ENCODE measurements at places on chromosomes 12 and 14.

DNA sequence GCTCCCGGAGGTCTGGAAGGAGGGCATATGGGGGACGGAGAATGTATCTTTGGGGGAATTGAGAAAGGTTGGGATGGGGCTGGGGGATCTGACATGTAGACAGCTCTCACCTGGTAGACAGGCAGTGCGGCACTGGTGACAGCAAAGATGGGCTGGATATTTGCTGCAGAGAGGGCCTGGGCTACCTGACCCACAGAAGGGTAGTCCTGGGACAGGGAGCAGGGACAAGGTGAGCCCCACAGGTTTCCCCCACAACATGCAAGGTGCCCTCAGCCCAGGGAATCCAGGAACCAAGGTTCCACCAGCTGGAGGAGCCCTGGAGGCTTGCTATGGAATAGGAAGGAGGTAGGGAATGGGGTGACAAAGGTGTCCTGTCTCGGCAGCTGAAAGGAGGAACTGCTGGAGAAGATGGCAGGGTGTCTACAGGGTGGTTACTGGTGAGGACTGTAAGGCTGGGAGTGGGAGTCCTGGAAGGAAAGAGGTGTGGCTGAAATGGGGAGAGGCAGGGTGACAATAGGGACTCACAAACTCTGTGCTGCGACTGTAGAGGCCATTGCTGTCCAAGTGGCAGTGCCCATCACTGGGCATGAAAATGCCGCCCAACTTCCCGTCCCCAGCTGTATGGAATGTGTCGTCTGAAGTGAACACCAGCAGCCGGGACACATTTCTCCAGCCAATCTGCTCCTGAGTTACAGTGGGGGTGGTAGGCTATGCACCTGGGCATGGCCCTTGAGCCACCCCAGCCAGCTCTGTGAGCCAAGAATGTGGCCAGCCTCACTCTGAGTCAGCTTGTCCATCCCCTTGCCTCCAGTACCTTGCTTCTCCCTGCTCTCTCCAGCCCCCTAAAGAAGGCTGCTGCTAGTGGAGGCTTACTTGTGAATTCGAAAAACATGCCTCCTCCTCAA, 11.3 kb downstream of the ITGB7 start:
- no peak for DNase-seq

- no peak for DNase-seq
Observed at GRCh38 chr12:41919526-41920261, 225.0 kb downstream of the GXYLT1 start.

DNA sequence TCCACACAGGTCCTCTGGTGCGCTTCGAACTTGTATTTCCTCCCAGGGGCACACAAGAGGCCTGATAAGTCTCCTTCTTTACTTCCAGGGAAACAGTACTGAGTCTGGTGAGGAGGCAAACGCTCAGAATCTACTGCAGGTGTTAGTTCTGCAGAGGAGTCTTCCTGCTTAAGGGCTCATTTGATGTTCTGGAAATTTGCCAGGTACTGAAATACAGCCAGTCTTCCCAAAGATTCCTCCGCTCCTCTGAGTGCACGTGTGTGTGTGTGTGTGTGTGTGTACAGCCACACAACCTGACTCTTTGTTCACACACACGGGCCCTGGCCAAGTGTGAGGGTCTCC, 92.0 kb downstream of the FBXL14 start:
- no peak for DNase-seq

DNA sequence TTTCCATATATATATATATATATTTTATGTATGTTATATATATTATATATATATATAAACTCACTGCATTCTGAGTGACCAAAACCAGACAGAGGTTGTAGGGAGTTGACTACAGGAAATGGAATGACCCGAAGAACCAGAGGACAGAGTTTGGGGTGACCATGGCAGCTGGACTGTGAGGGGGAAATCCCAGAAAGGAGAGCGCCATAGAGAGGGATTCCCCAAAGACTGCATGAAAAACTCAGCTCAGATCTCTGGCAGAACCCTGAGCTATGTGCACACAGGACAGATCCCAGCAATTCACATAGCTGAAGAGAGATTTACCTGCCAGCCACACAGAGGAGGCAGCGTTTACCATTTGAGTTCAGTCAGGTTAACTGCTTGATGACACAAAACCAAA, 19.7 kb upstream of the INF2 start:
- DNase-seq: no peak

DNA sequence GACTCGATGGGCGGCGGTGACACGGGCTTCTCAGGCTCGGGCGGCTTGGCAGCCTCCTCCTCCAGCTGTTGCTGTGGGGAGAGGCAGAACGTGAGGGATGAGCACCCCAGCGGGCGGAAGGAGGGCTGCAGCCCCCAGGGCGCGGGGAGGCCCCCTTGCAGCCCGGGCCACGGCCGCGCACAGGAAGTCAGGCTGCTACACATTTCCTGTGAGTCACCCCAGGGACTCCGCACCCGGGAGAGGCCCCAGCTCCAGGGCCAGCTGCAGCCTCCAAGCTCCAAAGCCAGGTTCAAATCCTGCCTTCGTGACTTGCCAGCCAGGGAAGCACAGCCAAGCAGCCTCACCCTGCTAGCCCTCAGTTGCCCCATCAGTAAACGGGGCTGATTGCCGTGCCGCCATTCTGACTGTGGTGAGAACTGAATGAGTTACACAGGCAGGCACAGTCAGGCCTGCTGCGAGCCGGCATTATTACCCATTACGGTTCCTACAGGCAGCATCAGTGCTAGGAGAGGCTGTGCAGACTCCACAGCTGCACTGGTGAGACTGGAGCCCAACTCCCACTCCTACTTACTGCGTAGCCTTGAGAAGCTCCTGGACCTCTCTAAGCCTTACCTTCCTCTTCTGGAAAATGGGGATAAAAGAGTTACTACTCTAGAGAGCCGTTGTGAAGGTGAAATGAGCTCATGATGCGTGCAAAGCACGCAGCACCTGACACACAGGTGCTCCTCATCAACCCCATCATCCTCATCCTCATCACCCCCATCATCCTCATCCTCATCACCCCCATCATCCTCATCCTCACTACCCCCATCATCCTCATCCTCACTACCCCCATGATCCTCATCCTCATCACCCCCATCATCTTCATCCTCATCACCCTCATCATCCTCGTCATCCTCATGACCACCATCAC, 100.9 kb downstream of the NCOR2 start:
- DNase-seq: no peak

- no peak for DNase-seq
Observed at GRCh38 chr12:14252697-14253096, 112.8 kb upstream of the ATF7IP start.

DNA sequence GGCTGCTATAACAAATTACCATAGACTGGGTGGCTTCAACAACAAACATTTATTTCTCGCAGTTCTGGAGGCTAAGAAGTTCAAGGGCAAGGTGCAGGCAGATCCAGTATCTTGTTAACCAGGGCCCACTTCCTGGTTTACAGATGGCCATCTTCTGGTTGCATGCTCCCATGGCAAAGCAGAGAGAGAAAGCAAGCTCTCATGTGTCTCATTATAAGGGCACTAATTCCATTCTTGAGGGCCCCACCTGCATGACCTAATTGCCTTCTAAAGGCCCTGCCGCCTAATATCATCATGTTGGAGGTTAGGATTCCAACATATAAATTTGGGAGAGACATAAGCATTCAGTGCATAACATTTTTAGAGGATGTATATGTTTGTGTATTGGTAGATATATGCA, 280.1 kb upstream of the TMPO start:
- DNase-seq: no peak

DNA sequence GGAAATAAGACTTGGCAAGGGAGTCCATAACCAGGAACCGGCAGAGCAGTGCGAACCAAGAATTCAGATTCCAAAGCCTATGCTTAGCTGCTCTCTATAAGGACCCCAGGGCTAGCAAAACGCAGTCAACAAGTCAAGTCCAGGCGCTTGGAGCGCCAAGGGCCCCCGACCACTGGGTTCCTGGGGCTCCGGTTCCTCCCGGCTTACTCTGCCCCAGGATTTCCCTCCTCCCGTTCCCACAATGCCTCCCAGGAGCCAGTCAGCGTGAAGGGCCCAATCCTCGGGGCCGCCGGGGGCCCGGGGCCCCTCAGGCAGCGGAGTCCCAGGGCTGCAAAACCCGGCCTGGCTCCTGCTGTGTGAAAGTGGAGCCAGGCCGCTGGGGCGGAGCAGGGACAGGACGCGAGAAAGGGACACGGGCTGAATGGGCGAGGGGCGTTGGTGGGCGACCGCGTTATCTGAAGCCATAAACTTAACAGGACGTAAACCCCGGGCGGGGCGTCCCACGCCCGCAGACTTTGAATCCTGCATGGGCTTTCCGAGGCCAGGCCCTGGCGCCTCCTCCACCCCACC, 1.5 kb downstream of the KRT8 start:
- DNase-seq: no peak

DNA sequence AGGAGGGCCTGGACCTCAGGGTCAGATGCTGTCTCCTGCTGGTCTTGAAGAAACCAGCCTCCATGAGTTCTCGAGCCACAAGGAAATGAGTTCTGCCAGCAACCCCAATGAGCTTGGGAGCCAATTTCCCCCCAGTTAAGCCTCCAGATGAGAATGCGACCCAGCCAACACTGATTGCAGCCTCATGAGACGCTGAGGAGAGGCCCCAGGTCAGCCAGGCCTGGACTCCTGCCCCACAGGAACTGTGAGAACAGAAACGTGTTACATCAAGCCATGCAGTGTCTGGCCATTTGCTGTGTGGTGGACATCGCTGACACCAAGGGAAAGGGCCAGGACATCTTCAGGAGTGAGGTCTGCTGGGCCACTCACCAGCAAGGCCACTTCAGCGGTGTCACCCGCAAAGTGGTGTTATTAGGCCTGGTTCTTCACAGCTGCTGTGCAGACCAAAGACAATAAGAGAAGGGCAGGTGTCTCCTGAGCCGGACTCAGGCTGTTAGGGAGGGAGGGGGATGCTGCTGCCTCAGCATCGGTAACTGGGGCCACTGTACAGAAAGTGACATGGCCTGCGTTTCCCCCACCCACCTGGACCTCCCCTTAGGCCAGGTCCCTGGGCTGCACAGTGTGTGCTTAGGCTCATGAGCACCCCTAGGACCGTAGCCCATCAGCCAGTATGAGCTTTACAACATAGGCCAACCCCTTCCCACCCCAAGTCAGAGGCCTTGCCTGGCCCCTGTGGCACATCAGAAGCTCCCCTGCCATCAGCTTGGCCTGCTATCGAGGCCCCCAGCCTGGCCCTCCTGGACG, 272.4 kb upstream of the RTL1 start:
- no peak for DNase-seq

DNA sequence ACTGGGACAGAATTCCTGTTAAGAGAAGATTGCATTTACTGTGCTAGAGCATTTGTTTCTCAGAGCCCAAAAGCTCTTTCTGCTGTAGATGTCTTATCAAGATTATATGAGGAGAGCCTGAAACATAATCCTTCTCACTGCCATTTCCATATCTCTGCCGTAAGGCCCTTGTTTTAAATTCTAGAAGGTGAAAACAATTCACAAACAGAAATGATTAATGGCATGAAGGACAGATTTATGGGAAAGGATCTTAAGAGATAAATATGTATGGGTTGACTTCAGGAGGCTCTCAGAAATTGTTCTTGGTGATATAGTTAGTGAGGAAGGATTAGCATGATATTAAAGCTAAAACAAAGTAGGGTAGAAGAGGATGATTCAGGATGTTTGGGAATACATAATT, 40.8 kb upstream of the PRICKLE1 start:
- DNase-seq: no peak

DNA sequence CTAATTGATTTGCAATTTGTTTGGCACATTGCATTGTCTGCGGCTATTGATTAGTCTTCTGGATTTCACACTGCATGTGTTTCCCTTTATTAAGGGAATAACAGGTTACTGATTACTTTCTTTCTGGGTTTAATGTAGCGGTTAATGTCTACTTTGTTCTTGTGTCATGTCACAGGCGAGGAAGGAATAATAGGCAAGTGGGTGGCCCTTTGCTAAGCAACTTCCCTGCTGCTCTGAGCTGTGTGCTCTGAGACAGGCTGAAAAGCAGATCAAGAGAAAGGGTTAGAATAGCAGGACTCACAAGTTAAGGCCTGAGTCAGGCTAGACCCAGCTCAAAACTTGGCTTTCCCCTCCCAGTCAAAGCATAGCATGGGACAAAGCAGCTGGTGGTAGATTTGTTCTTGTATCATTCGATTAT, 77.2 kb downstream of the NKX2-1 start:
- DNase-seq: no peak

DNA sequence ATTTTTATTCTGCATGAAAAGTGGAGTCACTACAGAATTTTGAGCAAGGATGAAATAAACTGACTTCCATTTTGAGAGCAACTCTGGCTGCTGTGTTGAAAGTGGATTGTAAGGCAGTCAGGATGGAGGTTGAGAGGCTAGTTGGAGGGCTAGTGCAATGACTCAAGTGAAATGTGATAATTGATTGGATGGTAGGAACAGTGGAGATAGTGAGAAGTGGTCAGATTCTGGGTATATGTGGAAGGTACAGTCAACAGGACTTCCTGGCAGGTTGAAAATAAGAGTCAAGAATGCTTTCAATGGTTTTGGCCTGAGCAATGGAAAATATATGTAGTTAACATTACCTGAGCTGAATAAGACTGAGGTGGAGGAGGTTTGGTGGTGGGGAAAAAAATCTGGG, 29.0 kb upstream of the CMAS start:
- no peak for DNase-seq

All from AG04449 (cell line).